ENCODE measurements at places on chromosomes 7 and 10. TPM values are rescaled to one million over a fixed set of nuclear protein-coding genes. Genes with fewer than 3 reads are reported as not detected.

The ALOX5 gene
- total RNA-seq, result 1.1 TPM

The GPR26 gene
- total RNA-seq, result not detected

GRCh38 chr7:32871624-32872371, 19.8 kb downstream of the KBTBD2 start:
- H3K4me3 ChIP-seq, result no peak overlapping the region
- no peak overlapping the region for H3K27ac ChIP-seq
- H3K36me3 ChIP-seq, result peaks cover 90% of the 10 kb centered on the region
- no peak for DNase-seq

The LAMB1 gene
- total RNA-seq, result 192 TPM

- H3K36me3 ChIP-seq, result no peaks in the 10 kb centered on the region
- no peak overlapping the region for H3K4me3 ChIP-seq
- DNase-seq, result no peak
- H3K27me3 ChIP-seq, result no peaks in the 10 kb centered on the region
Measured at GRCh38 chr7:136509466-136509865, 359.0 kb upstream of the CHRM2 start.

GRCh38 chr7:118352867-118353453, 128.5 kb downstream of the ANKRD7 start:
- no peaks in the 10 kb centered on the region for H3K27me3 ChIP-seq
- no peak overlapping the region for H3K27ac ChIP-seq
- DNase-seq, result no peak
- no peaks in the 10 kb centered on the region for H3K4me1 ChIP-seq
- no peaks in the 10 kb centered on the region for H3K36me3 ChIP-seq
- H3K4me3 ChIP-seq, result no peak overlapping the region

GRCh38 chr10:117903854-117904253, 142.9 kb downstream of the RAB11FIP2 start:
- no peak for DNase-seq
- H3K4me1 ChIP-seq, result no peaks in the 10 kb centered on the region

The EMX2 gene
- not detected for total RNA-seq

DNA sequence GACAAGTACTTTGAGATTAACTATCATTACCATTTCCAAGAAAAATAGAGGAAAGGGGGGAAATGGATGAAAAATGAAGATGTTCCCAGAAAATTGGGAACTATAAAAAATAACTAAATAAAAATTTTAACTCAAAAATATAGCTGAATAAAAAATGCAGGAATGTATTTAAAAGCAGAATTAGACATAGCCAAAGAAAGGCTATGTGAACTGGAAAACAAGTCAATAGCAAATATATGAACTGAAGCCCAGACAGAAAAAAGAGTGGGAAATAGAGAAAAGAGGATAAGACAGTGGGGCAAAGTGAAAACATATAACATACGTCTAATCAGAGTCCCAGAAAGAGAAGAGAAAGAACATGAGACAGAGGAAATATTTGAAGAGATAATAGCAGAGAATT, 10.3 kb downstream of the PPP1R3C start:
- no peaks in the 10 kb centered on the region for H3K4me1 ChIP-seq
- H3K4me3 ChIP-seq, result no peak overlapping the region
- H3K27ac ChIP-seq, result no peak overlapping the region
- no peak for DNase-seq
- no peaks in the 10 kb centered on the region for H3K36me3 ChIP-seq

DNA sequence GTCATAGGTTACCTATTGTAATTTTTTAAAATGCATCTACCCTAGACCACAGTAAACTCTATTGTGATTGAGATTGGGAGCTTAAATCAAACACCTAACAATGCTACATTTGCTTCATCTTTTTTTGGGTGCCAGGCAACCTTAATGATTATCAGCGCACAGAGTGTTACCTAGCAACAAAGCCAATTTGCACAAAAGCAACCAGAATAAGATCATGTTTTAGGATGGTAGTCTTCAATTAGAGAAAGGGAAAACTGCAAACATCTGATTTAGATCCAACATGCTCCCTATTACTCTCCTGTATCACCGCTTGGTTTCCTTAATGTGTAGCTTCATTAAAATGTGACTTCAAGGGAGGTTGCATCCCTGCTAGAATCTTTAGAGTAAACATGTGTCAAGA, 226.9 kb downstream of the ABCA13 start:
- no peaks in the 10 kb centered on the region for H3K4me1 ChIP-seq
- H3K27ac ChIP-seq, result no peak overlapping the region
- no peaks in the 10 kb centered on the region for H3K36me3 ChIP-seq
- no peaks in the 10 kb centered on the region for H3K27me3 ChIP-seq
- no peak for DNase-seq

DNA sequence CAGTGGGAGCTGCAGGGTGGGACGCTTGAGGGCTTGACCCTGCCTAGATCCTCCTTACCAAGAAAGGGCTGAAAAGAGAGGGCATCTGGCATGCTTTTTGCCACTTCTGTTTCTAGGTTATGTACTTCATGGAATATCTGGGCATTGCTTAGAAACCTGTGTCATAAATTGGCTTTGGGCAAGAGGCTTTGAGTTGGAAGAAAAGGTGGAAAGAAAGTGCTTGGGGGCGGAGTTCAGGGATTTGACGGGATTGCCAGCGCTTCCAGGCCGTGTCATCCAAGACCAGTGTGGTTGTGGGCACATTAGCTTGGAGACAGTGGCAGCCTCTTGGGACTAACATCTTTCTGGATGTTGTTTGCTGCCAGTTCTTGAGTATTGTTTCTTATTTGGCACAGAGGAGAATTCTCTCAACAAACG, 825 bp downstream of the ZNF862 start:
- H3K4me1 ChIP-seq, result peaks cover 10% of the 10 kb centered on the region
- H3K36me3 ChIP-seq, result no peaks in the 10 kb centered on the region
- no peak for DNase-seq
- no peak overlapping the region for H3K27ac ChIP-seq

The SPDYE9 gene
- total RNA-seq, result not detected

GRCh38 chr7:53110425-53110824, 75.0 kb downstream of the POM121L12 start:
- H3K27me3 ChIP-seq, result peaks cover 8% of the 10 kb centered on the region
- H3K36me3 ChIP-seq, result no peaks in the 10 kb centered on the region
- H3K27ac ChIP-seq, result no peak overlapping the region
- H3K4me1 ChIP-seq, result peaks cover 12% of the 10 kb centered on the region

DNA sequence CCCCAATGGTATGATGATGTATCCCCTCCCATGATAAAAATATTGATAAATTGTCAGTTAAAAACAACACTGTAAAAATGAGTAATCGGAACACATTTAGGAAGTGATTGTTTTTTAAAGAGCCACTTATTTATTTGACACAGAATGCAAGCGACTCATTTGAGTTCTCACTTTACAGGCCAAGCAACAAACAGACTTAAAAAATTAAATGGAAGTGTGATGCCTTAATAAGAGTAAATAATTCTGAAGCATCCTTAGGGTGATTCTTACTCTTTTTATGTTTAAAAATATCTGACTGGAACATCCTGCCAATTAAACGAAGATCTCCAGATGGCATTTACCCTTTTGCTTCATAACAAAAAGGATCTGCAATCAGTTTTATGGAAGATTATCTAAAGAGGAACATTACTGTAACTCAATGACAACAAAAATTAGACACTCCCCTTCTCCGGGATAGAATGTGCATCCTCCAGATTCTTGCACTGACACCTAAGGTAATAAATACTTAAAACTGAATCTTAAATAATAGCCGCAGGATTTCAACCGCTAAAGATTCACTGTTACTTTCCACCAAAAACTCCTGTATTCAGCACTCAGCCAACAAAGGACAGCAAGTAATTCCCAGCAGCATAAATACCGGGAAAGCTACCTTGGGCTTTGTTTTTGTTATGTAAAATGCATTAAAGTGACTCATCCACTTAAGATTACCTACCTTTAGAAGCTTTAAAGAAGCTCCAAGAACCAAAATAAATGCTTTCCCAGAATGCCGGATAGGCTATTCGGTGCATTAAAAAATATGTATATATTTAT, 1.7 kb downstream of the CACNA2D1 start:
- H3K27ac ChIP-seq, result no peak overlapping the region
- H3K27me3 ChIP-seq, result no peaks in the 10 kb centered on the region
- H3K36me3 ChIP-seq, result no peaks in the 10 kb centered on the region
- no peaks in the 10 kb centered on the region for H3K4me1 ChIP-seq
- H3K4me3 ChIP-seq, result peak overlapping the region; percentile 91

- H3K4me1 ChIP-seq, result no peaks in the 10 kb centered on the region
- H3K36me3 ChIP-seq, result no peaks in the 10 kb centered on the region
- no peak overlapping the region for H3K27ac ChIP-seq
- H3K27me3 ChIP-seq, result no peaks in the 10 kb centered on the region
Measured at GRCh38 chr10:126497672-126498071, 109.4 kb upstream of the ADAM12 start.

DNA sequence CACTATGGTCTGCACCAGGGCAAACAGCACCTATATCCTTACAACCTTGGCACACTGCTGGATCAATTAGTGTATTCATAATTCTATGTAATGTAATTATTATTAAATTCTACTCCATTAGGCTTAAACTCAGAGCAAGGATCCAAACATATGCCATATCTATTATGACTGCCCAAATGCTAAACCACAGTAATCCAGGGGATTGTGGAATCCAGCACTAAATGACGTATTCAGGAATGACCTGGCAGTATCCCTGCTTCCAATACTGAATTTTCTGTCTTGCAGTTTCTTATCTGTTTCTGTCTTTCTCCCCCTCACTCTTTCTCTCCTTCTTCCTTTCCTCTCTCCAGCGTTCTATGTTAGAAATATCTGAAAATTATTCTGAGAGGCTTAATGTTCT, 16.5 kb upstream of the UBE2D1 start:
- no peak overlapping the region for H3K4me3 ChIP-seq
- H3K27ac ChIP-seq, result no peak overlapping the region
- H3K36me3 ChIP-seq, result no peaks in the 10 kb centered on the region
- H3K27me3 ChIP-seq, result no peaks in the 10 kb centered on the region
- no peak for DNase-seq

DNA sequence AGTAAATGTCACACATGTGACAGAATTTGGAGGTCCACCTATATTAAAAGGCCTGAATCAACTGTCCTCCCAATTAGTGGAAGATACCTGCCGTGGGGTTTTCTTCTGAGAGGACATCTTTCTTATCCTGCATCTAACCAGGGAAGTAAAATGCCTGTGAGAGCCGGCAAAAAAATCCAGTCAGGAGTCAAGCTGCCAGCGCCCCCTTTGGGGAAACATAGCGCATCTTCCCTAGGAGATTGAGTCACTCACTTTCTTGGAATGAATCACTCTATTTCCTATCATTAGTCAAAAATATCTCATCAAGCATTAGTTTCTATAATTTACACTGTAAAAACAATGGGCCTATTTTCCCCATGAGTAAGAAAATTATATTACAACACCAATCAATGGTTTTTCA, 66.4 kb upstream of the ANK3 start:
- H3K27me3 ChIP-seq, result no peaks in the 10 kb centered on the region
- no peak overlapping the region for H3K27ac ChIP-seq
- H3K4me1 ChIP-seq, result no peaks in the 10 kb centered on the region
- peak; percentile 80 for DNase-seq
- no peak overlapping the region for H3K4me3 ChIP-seq

- no peaks in the 10 kb centered on the region for H3K27me3 ChIP-seq
- H3K36me3 ChIP-seq, result no peaks in the 10 kb centered on the region
- no peak for DNase-seq
- H3K4me3 ChIP-seq, result no peak overlapping the region
- no peaks in the 10 kb centered on the region for H3K4me1 ChIP-seq
- no peak overlapping the region for H3K27ac ChIP-seq
Measured at GRCh38 chr10:14311206-14311957, 19.3 kb downstream of the FRMD4A start.

The HTR7 gene
- total RNA-seq, result 0.70 TPM

- H3K27me3 ChIP-seq, result no peaks in the 10 kb centered on the region
- no peak for DNase-seq
- H3K4me3 ChIP-seq, result no peak overlapping the region
Measured at GRCh38 chr7:112143582-112143981, 62.6 kb downstream of the DOCK4 start.

GRCh38 chr7:155754165-155754564, 58.1 kb downstream of the SHH start:
- H3K27me3 ChIP-seq, result no peaks in the 10 kb centered on the region
- no peak overlapping the region for H3K27ac ChIP-seq
- no peak for DNase-seq
- H3K36me3 ChIP-seq, result peaks cover 51% of the 10 kb centered on the region

GRCh38 chr10:633279-634245, 55.9 kb downstream of the DIP2C start:
- no peaks in the 10 kb centered on the region for H3K27me3 ChIP-seq
- H3K27ac ChIP-seq, result no peak overlapping the region
- H3K4me1 ChIP-seq, result no peaks in the 10 kb centered on the region
- H3K4me3 ChIP-seq, result no peak overlapping the region

DNA sequence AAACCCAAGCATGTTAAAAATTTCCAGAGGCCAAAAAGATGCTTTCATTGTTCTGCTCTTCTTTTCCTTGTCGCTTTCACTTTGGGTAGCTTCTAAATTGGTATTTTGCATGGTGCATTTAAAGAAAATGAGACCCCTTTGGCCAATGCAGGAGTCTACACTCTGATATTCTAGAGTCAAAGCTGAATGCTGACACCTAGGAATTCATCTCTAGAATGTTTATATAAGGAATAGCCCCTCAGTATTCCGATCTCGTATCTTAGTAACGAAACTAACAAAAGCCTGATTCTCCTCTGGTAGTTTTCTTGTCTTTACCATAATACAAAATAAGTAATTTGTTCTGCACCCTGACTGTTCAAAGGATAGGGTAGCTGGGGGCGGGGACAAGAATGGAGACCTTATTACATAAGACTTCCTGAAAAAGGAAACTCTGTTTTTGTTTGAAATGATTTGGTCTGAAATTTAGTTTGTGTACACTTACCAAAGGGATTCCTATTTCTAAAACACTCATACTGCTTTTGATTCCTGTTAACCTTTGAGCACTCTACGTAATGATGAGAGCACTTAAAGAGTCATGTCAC, 17.1 kb downstream of the IKZF1 start:
- no peaks in the 10 kb centered on the region for H3K27me3 ChIP-seq
- no peaks in the 10 kb centered on the region for H3K36me3 ChIP-seq
- H3K27ac ChIP-seq, result peak overlapping the region; percentile 63
- H3K4me3 ChIP-seq, result no peak overlapping the region
- no peaks in the 10 kb centered on the region for H3K4me1 ChIP-seq
- no peak for DNase-seq

- peaks cover 3% of the 10 kb centered on the region for H3K4me1 ChIP-seq
- H3K27me3 ChIP-seq, result peaks cover 7% of the 10 kb centered on the region
- H3K36me3 ChIP-seq, result no peaks in the 10 kb centered on the region
- H3K4me3 ChIP-seq, result no peak overlapping the region
Measured at GRCh38 chr7:98418271-98418635, 17.4 kb upstream of the BAIAP2L1 start.

DNA sequence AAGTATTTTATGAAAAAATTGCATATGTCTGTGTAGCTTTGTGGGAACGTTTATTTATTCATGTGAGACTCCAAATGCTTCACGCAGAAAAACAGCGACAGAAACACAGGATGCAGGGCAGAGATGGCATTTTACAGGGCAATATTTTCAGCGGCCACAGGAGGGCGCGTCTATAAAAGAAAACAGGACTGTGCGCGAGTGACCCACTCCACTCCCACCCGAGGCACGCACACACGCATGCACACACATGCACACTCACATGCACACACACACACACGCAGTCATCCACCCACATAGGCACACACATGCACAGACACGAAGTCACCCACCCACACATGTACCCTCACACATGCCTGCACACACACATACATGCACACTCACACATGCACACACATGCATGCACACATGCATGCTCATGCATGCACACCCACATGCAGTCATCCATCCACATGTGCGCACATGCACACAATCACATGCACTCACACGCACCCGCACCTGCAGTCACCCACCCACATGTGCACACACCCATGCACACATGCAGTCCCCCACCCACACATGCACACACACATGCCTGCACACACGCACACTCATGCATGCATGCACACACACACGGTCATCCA, 96.3 kb downstream of the DNAJB6 start:
- H3K4me3 ChIP-seq, result no peak overlapping the region
- no peaks in the 10 kb centered on the region for H3K36me3 ChIP-seq
- no peaks in the 10 kb centered on the region for H3K4me1 ChIP-seq
- peak; percentile 81 for DNase-seq

The PAX2 gene
- total RNA-seq, result 0.99 TPM

The ITIH5 gene
- 5.3 TPM for total RNA-seq
